ENCODE measurements at places on chromosomes 3 and 15.

GRCh38 chr3:4982773-4983738, 3.8 kb downstream of the BHLHE40 start:
- no peak for DNase-seq

GRCh38 chr3:42946050-42946449, 33.1 kb upstream of the GASK1A start:
- no peak for DNase-seq

DNA sequence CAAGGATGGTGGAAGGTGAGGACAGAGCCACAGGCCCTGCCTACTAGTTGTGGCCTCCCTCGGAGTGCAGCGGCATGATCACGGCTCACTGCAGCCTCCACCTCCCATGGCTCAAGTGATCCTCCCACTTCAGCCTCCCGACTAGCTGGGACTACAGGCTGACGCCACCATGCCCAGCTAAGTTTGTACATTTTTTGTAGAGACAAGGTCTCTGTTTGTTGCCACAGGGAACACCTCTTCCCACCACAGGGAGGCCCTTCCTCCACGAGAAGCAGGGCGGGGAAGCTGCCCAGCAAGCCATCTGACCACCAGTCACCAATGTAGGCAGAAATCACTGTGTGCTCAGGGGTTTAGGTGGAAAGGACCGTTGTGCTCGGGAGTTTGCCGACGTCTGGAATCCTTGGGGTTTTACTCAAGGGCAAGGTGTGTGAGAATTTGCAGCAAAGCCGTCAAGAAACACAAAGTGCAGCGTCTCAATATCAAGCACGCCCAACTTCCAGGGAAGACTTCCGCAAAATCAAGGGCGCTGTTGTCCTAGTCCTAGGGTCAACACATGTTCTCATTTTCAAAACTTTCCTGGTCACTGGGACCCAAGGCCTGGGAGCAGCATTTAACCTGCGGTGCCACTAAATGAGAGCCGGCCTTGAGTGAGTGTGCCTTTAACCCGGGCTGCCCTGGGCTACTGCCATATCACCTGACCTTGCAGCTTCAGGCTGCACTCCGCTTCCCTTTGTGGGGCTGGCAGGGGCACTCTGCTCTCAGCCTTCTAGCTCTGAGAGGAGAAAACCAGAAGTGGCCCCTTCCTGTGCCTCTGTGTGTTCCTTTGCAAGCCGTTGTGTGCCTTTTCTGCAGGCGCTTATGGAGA, 65.7 kb downstream of the SLC12A8 start:
- DNase-seq, result no peak

GRCh38 chr3:184380627-184381260, 890 bp downstream of the CHRD start:
- DNase-seq, result no peak

DNA sequence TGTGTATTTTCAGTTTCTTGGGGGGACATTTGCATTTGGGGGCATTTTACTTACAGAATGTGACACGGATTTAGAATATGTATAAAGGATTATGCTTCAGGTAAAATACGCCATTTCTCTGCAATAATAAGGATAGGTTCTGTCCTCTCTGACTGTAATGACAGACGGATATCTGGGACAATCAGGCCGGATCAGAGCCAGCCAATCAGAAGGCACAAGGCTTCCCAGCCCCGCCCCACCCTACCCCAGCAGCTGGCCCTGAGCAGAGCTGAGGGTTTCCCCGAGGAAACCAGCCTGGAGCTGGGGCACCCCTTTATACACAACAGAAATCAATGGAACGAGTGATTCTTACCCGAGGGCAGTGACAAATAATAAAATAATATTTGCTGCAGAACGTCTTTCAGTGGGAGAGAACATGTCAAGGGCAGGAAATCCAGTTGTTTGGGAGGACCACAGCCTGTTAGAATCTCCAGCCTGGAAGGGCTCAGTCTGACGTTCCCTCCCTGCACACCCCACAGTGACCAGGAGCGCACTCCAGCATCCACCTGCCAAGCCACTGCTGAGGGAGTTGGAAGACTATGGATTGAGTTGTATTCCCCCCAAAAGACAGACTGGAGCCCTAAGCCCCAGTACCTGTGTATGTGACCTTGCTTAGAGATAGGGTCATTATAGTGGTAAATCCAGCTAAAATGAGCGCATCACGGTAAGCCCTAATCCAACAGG, 30.3 kb upstream of the SEC13 start:
- no peak for DNase-seq

DNA sequence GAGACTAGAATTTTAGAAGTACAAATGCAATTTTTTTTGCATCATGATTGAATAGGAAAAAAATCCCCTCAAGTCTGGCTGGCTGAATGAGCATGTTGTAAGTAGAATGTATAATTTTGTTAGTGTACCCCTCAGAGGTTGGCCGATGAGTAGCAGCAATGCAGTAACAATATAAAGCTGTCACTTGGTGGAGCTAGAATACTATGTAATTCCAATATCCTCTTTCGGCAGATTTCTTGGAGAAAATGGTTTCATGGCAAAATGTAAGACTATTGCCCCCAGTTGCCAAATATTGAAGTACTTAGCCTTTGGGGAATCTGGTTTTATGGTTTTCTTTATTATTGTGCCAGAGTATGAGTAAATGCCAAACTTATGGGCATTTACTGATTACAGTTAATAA, 39.8 kb upstream of the SGO1 start:
- DNase-seq, result no peak

- no peak for DNase-seq
These were observed 18.3 kb downstream of the TMEM62 start for GRCh38 chr15:43151688-43152087.

GRCh38 chr3:26437678-26438077, 184.9 kb upstream of the LRRC3B start:
- no peak for DNase-seq

DNA sequence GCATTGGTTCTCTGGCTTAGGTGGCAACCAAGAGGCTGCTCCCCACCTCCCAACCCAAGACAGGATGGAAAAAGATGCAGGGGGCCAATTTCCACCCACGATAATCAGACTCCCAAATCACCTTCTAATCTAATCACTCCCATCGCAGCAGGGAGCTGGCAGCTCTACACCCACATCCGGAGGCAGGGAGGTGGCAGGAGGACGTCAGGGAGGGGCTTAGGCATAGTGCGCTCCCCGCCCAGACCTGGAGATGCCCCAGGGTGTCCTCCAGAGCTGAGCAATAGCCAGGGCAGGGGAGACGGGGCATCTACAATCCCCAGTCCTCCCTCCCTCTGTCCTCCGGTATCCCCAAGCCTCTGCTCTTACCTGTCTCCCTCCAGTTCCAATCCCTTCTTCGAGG, 70.5 kb upstream of the SEC13 start:
- DNase-seq, result no peak

- no peak for DNase-seq
These were observed 31.3 kb downstream of the GATM start for GRCh38 chr15:45347033-45347432.

DNA sequence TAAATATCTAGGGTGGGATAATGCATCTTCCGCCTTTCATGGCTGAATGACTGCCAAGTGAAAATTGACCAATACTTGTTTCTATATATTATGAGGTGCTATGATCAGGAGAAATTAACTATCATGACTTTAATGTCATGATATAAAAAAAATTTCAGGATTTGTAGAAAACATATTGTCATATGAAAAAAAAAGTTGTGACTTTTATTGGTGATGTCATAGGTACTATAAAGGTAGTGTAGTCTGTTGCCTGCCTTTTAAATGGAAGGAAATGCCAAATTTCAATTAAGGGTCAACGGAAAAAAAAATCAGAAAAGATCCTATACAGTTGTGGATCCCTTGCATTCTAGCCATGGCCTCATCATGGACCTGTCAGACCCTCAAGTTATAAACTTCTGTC, 15.5 kb downstream of the LRRC3B start:
- DNase-seq, result no peak

DNA sequence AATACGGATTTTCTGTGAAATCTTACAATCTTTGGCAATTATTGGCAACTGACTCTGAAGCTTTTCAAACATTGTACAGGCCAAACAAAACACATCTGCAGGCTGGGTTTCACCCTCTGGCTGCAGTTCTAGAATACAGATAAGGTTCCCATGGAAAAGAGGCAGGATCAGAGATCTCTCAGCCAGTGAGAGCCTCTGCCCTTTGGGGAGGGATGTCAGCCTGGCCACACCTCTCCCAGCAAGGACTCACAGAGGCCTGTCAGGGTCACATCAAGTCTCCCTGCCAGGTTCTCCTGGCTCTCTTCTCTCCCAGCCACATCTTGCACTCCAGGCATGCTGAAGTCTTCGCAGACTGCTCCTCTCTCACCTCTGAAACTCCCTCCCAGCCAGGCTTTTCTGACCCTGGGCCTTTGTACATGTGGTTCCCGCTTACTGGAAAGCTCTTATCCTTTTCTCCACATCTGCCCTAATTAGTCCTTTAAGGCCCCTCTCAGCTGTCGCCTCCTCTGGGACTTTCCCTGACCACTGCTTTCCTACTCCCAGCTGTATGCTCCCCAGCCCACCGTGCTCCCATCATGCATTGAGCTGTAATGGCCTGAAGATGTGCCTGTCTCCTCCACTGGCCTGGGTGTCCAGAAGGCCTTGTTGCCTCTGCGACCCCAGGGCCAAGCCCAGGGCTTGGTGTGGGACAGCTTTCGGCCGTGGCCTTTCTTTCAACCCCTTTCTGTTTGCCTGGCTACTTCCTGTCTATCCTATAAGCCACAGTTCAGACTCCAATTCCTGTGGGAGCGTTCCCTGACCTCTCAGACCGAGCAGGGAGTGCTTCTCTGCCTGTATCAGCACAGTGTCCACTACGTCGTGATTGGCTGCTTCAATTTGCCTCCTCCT, 4.3 kb downstream of the RBP1 start:
- DNase-seq, result no peak

DNA sequence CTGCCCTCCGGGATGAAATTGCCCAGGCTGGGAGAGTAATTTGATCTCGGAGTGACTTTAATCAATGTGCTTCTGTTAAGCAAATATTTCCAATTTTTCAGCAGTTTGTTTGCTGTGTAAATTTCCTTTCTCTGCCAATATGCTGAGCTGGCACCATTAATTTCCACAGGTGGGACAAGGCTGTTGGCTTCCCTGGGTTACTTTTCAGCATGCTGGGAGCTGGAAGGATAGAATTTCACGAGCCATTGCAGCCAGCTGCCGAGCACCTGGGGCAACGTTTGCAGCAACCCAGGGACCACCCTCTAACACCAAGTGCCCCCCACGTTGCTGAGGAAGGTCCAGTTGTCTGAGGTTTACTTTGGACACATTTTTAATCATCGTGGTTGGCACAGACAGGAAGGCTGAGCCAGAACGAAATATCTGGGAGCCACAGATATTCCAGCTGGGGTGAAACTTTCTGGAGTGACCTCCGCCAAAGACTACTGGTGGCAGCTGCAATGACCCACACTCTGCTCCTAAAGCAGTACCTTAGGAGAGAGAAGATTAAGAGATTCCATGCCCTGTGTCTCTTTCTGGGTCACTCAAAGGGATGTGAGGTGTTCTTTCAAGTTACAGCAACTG, 293.3 kb upstream of the RGMA start:
- DNase-seq, result no peak

DNA sequence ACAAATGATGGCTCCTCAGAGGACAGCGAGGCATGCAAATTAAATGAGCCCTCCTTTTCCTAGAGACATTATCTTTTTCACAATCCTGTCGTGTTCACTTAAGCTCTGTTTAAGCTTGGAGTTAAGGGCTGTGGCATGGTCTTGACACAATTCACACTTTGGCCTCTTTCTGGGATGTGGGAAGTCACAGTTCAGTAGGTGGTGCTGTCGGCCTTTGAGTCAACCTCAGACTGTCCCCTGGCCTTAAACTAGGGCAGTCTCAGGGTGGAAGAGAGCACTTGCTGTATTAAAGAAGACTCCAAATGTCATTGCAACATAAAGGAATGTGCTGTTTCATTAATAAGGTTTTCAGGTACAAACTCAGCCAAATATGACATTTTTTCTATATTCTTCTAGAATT, 351.0 kb downstream of the MCTP2 start:
- no peak for DNase-seq

GRCh38 chr3:31615071-31615875, 82.5 kb downstream of the STT3B start:
- no peak for DNase-seq

GRCh38 chr3:13254028-13254951, 165.8 kb downstream of the NUP210 start:
- no peak for DNase-seq

GRCh38 chr3:111605018-111605417, 9.9 kb upstream of the ZBED2 start:
- no peak for DNase-seq

DNA sequence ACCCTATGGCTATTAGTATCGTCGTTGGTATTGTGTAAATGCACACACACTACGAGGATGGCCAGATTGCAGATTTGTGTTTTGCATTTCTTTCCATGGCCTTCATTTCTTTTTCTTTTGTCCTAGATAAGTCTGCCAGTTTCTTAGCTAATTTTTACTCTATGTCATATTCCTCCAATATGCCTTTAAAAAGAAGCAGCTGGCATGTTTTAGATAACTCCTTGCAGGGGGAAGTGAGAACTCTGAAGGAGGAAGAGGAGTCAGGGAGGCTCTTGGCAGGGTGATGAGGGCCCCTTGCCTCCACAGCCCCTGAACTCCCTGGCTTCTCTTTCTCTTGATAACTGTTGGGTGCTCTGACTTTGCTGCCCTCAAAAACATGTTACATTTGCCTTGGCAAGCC, 244.0 kb downstream of the GABRG3 start:
- DNase-seq, result no peak

DNA sequence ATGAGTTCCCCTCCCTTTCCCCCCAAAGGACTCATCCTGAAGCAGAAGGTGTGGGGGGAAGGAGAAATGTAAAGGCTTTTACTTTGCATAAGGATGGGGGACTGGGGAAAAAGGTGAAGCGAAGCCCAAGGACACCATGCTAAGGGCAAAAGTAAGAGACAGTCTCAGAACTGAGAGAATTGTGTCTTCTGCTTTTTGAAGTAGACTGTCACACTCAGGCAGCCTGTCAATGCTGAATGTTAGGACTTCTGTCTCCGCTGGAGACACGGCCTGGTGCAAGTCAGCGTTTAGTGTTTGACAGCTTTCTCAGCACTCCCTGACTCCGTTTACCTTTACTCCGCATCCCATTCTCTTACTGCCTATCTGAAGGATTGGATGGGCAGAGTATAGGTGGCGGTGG, 13.8 kb downstream of the RBM5 start:
- no peak for DNase-seq

Data from T-helper 9 cell (primary cell).